ENCODE measurements at places on chromosomes 5 and 9.

DNA sequence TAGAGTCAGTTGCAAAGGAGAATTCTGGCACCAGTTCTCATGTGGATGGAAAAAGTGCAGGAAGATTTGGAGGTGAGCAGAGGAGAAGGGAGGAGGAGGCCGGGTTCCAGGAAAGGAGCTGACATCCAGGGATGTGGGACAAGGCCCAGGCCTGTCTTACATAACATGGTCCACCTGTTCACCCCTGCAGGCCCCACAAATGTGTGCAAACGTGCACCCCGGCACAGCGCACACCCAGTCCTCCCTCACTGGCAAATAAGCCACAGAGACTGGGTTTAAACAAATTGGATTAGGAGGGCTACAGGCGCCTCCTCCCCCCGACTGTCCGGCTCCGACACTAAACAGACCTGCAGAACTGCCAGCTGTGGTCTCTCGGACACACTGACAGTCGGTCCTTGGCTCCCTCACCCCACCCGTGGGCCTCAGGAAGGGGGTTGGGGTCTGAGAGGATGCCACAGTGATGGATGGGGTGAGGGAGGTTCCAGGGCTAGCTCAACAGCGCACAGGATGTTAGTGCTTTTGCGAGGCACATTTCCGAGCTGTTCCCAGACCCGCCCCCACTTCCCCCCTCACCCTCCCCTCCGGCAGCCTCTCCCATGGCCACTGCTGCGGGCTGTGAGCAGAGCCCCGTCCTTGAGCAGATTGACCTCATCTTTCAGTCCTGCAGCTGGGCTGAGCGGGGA is 43.4 kb upstream of the IL17B start:
- no peak for DNase-seq

DNA sequence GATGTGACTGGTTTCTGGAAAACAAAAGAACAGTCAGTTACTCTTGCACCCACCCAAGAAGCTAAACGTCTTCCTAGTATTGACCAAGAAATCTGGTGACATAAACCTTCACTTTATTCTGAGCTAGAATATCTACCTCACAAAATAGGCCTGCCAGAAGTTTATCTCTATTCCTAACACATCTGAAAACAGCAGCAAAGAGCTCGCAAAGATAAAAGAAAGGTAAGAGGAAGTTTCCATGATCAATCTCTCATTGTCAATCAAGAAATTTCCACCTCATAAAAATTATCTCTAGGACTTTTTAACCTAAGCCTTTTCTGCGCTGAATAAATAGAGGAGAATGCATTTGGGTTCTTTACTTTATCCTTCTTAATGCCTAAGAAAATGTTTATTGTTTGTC is 17.3 kb upstream of the ZNF474 start:
- DNase-seq: no peak

DNA sequence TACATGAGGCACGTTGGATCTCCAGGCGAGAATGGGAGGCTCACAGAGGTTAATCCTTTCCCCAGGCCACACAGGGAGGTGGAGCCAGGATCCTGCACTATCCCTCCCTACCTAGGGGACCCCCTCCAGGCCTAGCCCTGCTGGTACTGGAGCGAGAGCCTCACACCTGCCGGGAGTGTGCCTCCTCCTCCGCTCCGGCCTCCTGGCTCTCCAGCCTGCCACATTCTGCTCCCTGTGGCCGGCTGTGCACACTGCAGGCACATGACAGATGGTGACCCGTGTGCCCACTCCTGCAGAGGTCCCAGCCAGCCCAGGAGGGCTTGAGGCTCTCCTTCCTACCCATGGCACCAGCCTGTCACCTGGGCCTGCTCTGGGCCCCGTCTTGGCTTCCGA is 93.4 kb downstream of the RXRA start:
- DNase-seq: no peak

DNA sequence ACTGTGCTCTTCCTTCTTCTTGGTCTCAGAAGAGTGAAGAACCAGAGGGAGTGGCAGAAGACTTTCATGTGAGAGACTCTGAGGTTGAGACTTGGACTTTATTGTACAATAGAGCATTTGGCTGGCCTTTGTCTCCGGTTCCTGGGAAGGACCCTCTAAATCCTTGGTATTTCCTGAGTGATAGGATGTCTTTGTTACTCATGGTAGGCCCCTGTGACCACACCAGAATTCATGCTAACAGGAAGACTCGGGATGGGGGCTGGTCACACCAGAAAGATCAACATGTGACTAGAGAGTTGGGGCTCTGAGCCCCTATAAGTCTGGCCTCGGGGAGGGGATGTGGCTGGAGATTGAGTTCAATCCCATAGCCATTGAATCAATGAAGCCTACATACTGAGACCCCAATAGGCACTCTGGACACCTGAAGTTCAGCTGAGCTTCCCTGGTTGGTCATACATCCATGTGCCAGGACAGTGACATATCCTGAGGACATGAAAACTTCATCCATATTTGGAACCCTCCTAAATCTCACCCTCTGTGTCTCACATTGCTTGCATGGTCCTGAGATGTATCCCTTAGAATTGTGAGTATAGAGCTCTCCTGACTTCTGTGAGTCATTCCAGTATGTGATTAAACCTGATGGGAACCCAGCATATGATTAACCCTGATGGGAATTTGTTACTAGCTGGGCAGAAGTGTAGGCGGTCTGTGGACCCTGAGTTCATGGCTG is 201.7 kb downstream of the GADD45G start:
- no peak for DNase-seq
